Hematopoietic multipotent progenitor cell treated with erythropoietin and hydrocortisone succinate and interleukin-3 and kit ligand, for 17 days (in vitro differentiated cells): ENCODE measurements at places on chromosomes 4 and X.

DNA sequence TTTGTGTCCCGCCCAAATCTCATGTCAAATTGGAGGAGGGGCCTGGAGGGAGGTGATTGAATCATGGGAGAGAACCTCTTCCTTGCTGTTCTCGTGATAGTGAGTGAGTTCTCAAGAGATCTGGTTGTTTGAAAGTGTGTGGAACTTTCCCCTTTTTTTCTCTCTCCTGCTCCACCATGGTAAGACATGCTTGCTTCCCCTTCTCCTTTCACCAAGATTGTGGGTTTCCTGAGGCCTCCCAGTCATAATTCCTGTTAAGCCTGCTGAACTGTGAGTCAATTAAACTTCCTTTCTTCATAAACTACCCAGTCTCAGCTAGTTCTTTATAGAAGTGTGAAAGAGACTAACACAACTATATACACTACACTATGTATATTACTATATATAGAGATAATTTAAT, 697.8 kb upstream of the HS3ST1 start:
- DNase-seq, result no peak

DNA sequence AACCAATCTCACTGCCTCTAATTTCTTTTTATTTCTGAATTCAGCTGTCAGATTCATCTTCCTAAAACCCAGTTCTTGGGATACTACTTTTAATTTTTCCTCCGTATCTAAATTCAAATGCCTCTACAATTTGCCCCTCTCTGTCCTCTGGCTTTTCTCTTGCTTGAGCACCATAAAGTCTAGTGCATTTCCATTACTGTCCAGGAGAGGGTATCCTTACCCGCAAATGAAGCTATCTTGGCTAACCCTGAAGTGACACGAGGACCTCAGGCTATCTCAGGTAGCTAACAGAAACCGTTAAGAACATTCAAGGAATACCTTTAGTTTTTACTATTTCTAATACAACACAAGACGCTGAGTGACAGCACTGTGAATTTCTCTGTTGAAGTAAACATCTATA, 49.4 kb upstream of the PRR32 start:
- no peak for DNase-seq

DNA sequence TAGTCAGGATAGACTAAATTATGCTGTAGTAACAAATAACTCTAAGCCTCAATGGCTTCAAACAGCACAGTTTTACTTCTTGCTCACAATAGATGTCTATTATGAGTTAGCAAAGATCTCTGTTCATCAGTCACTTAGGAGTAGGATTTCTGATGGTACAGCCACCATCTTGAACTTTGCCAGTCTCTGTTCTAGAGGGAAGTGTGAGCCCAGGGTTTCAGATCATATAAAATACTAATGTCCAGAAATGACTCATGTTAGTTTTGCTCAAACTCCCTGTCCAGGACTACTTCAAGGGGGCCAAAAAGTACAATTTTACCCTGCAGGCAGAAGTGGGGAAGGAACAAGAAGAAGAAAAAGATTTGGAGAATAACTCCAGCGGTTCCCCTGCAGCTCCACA, 77.1 kb upstream of the LSM6 start:
- no peak for DNase-seq

DNA sequence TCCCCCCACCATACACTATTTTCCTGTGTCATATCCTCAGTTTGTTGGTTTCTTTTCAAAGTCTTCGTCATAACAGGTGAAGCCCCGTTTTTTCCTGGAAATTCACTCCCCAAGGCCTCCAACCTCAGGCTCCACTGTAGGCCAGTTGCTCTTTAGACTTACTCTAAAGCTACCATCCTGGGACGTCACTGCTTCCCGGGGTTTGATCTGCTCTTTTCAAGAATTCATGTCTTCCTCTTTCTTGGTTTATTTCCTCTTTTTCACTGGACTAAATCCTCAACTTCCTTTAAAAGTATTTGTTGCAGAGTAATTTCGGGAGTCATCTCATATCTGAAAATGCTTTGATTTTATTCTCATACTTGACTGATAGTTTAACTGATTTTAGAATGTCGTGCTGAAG, 6.5 kb upstream of the SERTM2 start:
- no peak for DNase-seq

GRCh38 chrX:106246511-106246910, 78.4 kb downstream of the PWWP3B start:
- no peak for DNase-seq

GRCh38 chr4:143019351-143019750, 165.4 kb upstream of the USP38 start:
- no peak for DNase-seq

GRCh38 chr4:87913896-87914295, 61.6 kb upstream of the SPP1 start:
- no peak for DNase-seq

GRCh38 chrX:85379174-85379907, at the start of gene POF1B:
Gene POF1B (minus strand): TSS chrX:85379665. CDS start chrX:85379454, 211 bp downstream.
- no peak for DNase-seq

DNA sequence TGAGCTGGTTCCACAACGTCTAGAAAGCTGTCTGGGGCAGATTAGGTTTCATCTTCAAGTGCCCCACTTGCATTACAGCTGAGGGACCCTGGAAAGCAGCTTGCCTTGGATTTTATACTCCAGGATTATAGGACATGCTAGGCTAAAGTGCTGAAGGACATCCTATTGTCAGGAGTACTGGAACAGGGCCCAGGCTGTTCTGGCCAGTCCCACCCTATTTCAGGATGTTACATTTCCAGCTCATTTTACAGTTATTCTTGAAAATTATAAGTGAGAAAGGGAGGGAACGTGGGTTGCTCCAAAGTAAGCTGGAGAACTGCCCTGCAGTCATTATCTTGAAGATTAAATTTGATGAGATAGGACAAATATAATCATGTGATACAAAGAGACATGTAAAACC, 71.0 kb upstream of the UGT8 start:
- no peak for DNase-seq

DNA sequence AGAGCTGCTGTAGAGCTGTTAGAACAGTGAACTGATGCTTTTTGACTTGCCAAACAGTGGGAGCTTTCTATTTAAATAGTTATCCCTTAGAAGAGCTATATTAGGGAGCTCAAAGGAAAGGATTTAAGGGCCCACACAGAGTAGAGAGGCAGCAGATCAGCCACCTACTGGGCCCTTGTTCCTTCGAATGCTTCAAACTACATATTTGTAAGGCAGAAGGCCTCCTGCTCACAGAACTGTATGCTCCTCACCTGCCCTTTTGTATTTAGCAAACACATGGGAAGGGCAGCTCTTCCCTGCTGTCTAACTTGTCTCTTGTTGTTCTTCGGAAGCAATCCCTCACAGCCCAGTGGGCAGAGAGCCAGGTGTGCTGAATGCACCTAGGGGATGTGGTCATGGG, 38.0 kb downstream of the IL1RAPL1 start:
- DNase-seq, result no peak

GRCh38 chrX:150730719-150731118, 37.5 kb downstream of the MTMR1 start:
- DNase-seq, result no peak

DNA sequence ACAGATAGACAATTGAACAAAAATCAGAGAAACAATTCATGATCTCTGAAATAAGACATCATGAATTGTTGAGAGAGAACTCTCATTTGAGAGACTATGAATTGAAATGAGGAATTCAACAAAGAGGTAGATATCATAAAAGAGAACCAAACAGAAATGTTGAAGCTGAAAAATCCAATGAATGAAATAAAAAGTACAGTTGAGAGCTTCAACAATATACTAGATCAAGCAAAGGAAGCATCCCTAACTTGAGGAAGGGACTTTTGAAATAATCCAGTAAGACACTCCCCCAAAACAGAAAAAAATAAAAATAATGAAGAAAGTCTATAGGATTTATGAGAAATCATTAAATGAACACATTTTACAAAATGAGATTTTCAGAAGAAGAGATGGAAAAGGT, 310.0 kb upstream of the PCDH10 start:
- no peak for DNase-seq

DNA sequence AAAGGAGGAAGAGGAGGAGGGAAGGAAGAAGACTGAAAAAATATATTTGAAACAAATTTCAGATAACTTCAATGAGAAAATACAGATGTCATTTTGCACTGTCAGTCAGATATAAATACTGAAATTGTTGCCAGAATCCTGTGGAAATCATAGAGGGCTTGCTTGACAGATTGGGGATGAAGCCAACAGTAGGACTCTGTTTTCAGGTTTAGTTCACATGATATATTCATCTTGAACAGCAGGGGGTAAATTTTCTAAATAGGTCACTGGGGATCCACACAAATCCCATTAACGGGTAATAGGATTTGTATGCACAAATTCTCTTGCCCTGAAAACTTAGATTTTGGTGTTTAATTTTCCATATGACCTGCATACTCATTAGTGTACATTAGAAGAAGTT, 103.3 kb upstream of the PCDH18 start:
- DNase-seq, result no peak

DNA sequence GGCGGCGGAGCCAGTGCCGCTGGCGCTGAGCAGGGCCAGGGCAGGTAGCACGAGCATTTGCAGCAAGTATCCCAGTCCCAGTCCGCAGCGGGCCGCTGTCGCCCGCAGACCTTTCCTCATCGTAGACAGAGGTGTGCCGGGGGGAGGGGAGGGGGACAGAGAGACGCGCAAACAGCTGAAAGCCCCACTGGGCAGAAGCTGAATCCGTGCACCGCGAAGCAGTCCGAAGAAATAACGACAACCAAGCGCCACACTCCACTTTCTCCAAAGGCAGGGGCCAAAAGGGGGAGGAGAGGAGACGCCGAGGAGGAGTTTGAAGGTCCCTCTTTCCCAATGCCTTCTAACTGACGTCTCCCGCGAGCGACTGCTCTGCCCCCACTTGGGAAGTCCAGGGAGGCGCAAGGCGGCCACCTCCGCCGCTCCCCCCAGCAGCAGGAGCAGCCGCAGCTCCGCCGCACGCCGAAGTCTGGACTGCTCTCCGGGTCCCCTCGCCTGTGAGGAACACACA, at the start of gene UNC5C:
Gene UNC5C (minus strand): TSS at position 236 of the 508 bp plus-strand sequence.
- DNase-seq, result no peak

DNA sequence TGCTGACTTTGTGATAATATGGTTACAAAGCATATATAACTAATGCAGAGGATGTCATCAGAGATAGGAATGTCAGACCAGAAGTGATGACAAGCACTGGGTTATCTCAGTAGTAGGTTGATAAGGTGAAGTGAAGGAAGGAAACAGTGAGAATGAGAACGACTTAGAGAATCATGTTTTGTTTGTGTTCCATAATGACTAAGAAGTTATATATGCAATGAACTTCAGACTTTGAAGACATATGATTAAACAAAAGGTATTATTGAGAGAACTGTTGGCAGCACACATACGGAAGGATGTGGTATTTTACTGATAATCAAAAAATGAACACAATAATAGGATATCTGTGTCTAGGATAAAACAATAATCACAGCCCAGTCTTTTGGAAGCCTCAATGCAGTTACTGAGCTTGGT, 18.3 kb upstream of the HHIP start:
- DNase-seq, result no peak

DNA sequence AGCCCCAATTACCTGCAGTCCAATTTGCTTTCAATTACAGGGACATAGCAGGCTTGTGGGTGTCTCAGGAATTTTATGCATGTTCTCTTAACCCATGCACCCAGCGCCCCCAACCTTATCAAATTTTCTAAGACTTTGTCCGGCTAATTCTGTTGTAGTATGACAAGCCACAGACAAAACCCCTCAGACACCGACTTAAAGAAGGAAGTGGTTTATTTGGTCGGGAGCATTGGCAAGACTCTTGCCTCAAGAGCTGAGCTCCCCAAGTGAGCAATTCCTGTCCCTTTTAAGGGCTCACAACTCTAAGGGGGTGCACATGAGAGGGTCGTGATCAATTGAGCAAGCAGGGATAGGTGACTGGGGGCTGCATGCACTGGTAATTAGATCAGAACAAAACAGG, 28.7 kb upstream of the IL9R start:
- no peak for DNase-seq

GRCh38 chr4:187586892-187587291, 408.7 kb upstream of the ZFP42 start:
- no peak for DNase-seq

- no peak for DNase-seq
Measured at GRCh38 chr4:110710070-110710469, 87.2 kb upstream of the PITX2 start.

GRCh38 chr4:138437263-138437851, 195.2 kb upstream of the SLC7A11 start:
- DNase-seq, result no peak

GRCh38 chrX:66756717-66757116, 117.8 kb upstream of the EDA2R start:
- no peak for DNase-seq

DNA sequence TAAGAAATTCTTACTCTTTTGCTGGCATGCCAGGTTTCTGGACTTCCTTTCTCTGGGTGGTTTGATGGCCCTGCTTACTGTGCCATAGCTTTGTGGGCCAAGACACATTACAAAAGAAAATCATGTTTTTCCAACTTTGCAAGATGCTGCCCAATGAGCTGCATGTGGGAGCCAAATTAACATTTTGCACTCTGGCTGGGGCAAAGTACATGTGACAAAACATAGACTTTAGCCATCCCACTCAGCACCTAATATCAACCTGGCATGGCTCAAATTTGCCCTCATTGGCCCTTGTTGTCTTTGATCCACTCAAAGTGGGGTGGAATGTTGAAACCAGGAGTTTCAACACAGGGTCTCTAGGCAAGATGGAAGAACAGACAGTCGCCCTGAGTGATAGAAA, 40.0 kb upstream of the DYNLT3 start:
- no peak for DNase-seq

DNA sequence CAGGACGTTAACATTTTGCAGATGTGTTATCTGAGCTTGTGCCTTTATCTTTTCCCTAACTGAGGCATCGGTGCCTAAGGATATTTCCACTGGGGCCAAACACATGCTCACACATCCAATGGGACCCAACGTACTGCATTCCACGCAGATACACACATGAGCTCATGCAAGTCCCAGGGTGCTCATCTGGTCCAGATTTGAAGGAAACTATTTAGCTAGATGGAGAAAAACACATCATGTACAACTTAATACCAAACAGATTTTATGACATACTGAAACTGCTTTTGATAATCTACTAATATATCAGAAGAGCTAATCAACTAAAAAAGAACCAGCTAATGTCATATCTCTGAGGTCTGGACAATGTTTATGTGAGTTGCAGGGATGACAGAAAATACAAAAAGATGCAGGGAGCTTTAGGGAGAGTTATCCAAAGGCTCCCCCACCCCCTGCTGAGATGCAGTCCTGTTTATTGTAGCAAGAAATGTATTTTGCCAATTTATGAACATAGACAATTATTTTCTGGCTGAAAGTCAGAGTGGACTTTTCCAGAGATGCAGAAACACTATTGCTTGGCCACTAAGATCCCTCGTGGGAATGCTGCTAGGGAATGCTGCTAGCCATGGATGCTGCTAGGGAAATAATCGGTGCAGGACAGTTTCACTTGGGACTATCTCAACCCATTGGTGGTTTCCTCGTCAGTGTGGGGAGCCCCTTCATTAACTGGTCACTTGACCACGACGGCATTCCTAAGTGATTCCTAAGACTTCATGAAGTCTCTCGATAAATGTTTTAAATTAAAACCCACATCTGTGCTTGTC, 172.8 kb downstream of the SMIM20 start:
- no peak for DNase-seq

DNA sequence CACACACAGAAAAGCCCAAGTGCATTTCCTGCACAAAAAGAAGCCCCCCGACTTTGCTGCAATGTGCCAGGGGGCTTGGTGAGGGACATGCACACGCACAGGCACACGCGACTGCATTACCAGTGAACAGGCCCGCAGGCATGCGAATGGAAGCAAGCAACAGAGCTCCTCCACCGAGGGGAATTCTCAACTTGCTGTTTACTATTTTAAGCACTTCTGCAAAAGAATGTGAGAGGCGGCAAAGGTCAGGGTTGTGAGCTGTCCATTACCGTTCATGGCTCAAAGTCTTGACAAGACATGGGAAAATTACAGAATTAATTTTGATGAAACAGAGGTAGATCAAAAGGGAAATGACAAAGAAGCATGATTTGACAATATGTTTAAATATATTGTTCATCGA, 342.5 kb upstream of the NOCT start:
- DNase-seq, result no peak
